ENCODE measurements at places on chromosomes 13 and 19. TPM values are rescaled to one million over a fixed set of nuclear protein-coding genes. Genes with fewer than 3 reads are reported as not detected.

The TMPRSS9 gene
- not detected for total RNA-seq

The BRSK1 gene
- total RNA-seq: 5.2 TPM

The ZNF709 gene
- 4.1 TPM for total RNA-seq

The CGB1 gene
- not detected for total RNA-seq

The PRX gene
- total RNA-seq: 2.2 TPM

The SRRM5 gene
- total RNA-seq: 0.17 TPM
